Anterior cingulate cortex (tissue), 58 donors: ENCODE measurements at places on chromosomes 2 and 18.

DNA sequence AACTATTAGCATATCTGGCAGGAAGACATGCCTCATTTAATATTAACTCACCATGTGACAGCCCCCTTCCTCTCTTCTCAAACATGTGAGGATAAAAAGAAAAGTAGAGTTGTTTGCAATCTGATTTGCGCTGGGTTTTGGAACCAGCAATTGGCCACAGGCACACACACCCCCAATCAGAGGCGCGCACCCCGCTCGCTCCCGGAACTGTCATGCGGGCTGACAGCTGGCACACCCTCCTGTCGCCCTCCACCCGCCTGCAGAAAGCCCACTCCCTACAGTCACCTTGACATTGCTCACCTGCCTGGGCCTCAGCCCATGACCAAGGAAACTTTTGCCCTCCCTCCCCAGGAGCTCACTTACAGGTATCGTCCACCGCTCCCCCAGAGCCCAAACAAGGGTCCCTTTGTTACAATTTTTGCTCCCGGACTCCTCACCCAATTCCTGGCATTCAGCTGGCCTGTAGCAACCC is 1.1 kb downstream of the COBLL1 start:
- DNase-seq: no peak

DNA sequence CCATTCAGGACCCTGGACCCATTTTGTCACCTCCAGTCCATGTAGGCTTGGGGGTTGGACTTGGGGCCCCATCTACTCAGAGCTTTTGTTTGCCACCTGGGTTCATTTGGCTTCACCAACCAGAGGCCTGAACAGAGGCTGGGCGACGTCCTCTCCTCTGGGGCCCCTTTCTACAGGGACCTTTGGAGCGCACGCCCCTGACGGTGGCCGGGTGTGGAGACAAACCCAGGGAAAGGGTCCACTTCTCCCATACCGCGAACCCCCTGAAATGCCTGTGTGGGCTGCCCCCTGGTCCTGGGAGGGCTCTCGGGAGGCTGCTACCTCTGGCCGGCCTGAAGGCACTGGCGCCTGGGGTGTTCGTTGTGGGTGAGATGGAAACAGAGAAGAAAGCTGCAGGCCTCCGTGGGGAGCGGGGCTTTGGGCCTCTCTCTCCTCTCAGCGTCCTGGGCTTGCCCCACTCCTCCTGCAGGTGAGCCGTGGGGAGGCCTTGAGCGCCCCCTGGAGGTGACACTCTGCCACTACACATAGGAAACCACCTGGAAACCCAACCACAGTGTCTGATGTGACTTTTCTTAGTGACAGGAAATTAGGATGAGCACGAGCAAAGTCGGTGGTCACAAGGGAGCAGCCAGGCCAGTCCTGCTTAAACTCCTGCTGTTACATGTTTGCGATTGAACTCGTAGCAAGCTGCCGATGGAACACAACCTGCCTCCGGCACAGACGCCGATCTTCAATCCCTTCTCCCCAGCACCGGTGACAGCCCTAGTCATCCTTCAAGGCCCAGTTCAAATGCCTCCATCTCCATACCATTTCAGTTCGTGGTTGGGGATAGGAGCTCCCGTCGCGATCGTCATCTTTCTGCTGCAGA is 12.0 kb upstream of the NTSR2 start:
- DNase-seq: no peak

GRCh38 chr18:47929681-47930198 is 719 bp downstream of the SMAD2 start:
- DNase-seq: no peak

DNA sequence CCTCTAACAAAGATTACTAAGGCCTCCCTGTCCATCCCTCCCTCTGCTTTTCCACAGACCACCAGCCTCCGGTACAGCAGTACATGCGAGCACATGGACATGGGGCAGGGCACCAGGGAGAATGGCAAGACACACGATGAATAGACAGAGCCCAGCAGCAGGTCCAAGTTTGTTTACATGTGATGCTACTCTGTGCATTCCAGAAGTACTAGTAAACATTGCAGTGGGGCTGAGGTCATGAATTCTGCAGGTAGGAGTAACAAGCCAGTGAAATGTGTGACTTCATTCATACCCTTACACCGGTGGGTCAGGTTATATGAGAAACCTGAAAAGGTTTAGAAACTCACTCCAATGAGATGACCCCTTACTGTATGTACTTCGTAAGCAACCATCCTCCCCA is 205.7 kb downstream of the BCL11A start:
- no peak for DNase-seq

DNA sequence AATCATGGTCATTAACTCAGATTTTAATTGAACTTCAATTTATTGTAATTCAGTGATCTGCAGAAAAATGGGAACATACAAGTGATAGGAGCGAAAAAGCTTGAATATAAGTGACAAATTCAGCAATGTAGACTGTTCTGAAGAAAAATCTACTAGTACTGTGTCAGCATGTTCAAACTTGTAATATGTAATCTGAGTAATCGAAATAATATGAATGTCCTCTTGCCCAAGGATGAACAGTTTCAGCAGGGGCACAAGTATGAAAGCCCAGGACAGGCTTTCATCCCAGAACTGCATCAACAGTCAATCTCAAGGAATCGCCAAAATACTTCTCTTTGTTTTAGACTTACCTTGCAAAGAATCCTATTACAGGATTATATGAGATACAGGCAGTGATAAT is 1110.5 kb downstream of the LRP1B start:
- no peak for DNase-seq

DNA sequence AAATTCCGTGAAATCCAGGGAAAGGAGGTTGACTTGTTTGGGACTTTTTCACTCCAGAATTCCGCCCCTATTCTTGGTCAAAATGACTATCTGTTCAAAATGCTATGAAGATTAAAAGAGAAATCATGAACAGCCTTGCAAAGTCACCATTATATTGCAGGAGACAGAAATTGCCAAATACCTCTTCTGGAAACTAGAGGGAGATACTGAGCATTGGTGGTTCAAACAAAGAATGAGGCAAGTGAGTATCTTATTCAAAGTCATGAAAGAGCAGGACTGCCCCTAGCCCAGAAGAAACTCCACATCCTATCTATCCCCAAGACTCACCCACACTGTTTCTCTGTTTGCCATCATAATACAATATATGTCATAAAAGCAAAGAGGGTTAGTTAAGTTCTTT is 862.3 kb upstream of the POU3F3 start:
- DNase-seq: no peak

GRCh38 chr2:226690461-226691024 is 109.1 kb downstream of the IRS1 start:
- no peak for DNase-seq

DNA sequence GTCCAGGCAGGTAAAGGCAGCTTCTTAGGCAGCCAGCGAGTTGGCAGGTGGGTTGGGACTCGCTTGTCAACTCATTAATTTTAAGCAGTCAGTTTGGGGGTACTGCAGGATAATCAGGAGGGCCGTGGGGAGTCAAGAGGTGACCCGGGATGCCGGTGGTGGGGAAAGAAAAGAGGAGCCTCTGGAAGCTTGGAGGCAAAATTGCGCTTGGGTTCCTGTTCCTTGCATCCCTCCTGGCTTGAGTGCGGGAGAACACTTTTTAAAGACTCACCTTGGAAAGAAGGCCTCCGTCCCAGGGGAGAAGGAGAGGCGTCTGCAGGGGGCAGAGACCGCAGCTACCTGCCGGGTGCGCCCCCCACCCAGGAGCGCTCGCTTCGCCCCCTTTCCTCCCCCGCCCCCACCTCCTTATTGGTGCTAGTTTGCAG is at the start of gene KCNJ3:
Gene KCNJ3, plus strand, starts transcription at position 400 of the 425 bp plus-strand sequence. CDS start 81 bp downstream, outside the sequence.
- DNase-seq: no peak

DNA sequence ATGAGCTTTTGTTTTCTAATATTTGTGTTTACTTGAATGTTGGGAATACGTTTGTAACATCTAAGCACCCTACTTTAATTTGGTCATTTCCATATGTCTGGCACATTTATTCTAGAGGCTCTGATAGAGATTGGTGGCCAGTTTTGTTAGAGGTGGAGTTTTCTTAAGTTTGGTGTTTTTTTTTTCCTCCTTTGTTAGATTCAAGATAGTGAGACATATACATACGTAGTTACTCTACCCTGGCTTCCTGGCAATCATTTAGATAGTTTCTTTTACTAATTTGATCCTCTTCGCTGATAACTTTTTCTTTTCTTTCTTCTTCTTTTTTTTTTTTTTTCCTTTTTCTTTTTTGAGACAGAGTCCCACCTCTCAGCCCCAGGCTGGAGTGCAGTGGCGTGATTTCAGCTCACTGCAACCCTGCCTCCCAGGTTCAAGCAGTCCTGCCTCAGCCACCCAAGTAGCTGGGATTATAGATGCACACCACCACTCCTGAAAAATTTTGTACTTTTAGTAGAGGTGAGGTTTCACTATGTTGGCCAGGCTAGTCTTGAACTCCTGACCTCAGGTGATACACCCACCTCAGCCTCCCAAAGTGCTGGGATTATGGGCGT is 26.6 kb downstream of the SMCHD1 start:
- DNase-seq: no peak

GRCh38 chr2:81495556-81495955 is 1191.0 kb upstream of the LRRTM1 start:
- DNase-seq: no peak

DNA sequence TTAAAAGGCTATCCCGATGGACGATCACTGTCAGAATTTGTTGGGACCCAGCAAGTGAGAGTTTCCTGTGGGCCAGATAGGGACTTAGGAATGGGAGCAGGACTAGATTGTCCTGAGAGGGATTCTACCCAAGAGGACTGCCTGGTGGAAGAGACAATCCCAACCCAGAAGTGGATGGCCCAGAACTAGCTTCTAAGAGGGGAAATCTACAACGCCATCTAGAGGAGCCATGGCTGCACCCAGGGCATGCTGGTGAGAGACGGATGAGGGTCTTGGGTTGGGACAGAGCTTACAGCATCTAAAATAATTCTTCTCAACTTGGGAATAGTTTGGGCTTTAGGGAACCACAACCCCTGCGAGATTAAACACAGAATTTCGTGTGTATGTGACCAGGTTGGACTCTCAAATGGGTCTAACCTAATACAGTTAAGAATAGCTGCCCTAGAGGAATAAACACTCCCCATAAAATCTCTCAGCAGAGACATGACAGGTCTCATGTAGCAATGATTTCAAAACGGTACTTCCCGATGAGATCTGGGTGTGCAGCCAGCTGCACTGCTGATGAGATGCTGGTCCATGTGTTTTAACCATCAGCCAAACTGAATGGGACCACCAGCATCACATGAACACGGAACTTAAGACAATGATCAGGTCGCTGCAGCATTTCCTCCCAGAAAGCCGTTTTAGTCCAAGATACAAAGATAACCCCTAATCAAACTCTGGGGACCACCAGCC is 50.8 kb downstream of the CCBE1 start:
- no peak for DNase-seq

GRCh38 chr2:231013820-231014219 is 17.9 kb downstream of the SPATA3 start:
- no peak for DNase-seq

- DNase-seq: no peak
Observed at GRCh38 chr2:158095912-158096311, 5.8 kb upstream of the UPP2 start.

DNA sequence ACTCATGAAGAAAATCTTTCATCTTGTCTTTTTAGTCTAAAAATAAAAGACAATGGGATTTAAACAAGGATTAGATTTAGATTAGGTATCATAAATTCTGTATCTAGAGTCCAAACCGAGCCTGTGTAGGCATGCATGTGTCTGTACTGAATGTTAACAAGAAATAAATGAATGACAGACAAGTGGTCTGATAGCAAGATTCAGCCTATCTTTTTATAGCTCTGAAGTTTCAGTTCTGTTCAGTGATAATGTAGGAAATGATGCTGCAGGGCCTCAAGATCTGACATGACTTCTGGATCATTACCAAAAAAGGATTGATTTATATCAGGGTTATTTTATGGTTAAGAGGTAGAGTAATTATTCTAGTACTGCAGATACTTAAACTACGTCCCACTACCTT is 137.0 kb upstream of the ATP5MC3 start:
- no peak for DNase-seq

- no peak for DNase-seq
Observed at GRCh38 chr2:173797586-173798263, 167.4 kb downstream of the SP3 start.

- no peak for DNase-seq
Observed at GRCh38 chr18:35010993-35011392, 30.2 kb upstream of the MAPRE2 start.

GRCh38 chr18:10791169-10791831 is 265.5 kb downstream of the NAPG start:
- DNase-seq: no peak

- DNase-seq: no peak
Observed at GRCh38 chr2:80546766-80547165, 242.2 kb upstream of the LRRTM1 start.

DNA sequence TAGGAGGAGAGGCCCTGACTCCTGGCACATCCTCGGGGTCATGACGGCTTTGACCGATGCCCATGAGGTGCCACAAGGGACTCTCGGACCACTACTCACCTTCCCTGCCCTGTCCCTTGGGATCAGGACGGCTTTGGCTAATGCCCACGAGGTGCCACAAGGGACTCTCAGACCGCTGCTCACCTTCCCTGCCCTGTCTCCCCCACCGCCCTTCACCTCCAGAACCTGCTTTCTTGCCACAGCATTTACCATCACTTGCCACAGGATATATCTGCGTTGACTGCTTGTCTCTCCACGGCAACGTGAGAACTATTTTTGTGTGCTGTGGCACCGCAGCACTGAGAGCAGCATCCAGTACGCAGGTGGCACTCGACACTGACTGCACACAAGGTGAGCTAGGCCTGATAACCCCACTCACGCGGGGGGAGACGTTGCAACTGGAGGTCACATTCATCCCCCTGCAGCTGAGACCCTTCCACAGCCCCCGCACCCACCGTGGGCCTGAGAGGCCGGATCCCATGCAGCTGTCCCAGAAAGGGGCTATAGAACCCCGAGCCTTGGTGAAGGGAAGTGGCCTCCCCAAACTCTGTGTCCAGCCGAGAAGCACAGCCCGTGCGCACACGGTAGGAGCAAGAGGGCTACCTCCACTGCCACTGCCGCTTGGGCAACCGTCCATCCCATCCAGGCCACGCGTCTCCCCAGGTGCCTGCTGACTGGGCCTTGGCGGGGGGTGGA is 47.5 kb downstream of the ANO7 start:
- DNase-seq: no peak

GRCh38 chr2:196218106-196218505 is 46.7 kb upstream of the STK17B start:
- no peak for DNase-seq

DNA sequence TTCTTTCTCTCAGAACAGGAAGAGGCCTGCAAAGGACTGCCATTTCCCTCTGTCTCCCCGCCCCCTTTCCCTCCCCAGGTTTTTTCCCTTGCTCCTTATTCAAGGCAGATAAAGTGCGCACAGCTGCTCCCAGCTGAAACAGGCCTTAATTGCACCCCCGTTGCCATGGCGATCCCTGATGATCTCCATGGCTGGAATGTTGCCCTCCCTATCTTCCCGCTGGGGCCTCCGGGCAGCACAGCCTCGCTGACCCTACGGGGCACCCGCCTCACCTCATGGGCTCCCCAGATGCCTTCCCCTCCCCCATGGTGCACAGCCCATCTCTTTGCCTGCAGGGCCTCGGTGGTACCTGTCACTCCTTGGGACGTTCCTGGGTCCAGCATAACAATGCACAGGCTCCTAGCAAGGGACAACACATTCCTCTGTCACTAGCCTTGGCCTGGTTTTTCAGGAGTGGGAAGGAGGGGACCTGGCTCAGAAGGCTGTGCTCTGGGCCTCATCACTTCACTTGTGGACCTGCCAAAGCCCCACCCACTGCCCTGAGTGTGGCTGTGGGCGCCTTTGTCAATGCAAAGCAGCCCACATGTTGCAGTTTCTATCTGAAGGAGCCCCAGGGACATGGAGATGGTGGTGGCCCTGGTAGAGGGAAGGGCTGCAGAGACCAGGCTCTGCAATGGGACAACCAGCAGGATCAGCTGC is 115.0 kb downstream of the CELF4 start:
- peak; percentile 58 for DNase-seq

- DNase-seq: no peak
Observed at GRCh38 chr2:156892467-156893281, 364.8 kb upstream of the GALNT5 start.
